Left ventricle myocardium inferior (tissue), 1 donor: ENCODE measurements at places on chromosomes 5 and 9. TPM values are rescaled to one million over a fixed set of nuclear protein-coding genes. Genes with fewer than 3 reads are reported as not detected.

Gene MAMDC2
- total RNA-seq, result 9.0 TPM

Gene STPG3
- total RNA-seq, result 0.58 TPM

Gene PCDHA13
- not detected for total RNA-seq

Gene ATG10
- 6.0 TPM for total RNA-seq

Gene NUTM2F
- not detected for total RNA-seq

Gene BTNL3
- not detected for total RNA-seq

Gene CEMIP2
- 11.7 TPM for total RNA-seq

Gene EQTN
- total RNA-seq, result not detected

Gene DNAH5
- total RNA-seq, result 0.14 TPM

Gene IGIP
- total RNA-seq, result 12.0 TPM

Gene DDX46
- total RNA-seq, result 24.4 TPM
